HT1080 (cell line): ENCODE measurements at places on chromosomes 4 and X. TPM values are rescaled to one million over a fixed set of nuclear protein-coding genes. Genes with fewer than 3 reads are reported as not detected.

ITGB1BP2 gene
- 0.97 and 1.00 TPM in 2 replicates for total RNA-seq

- peak; percentile 32 for DNase-seq
These were observed 499.1 kb upstream of the EPHA5 start for GRCh38 chr4:66169341-66169740.

- DNase-seq, result no peak
These were observed 755.8 kb upstream of the LCORL start for GRCh38 chr4:18777190-18777930.

- DNase-seq, result no peak
These were observed 12.5 kb downstream of the ZBTB33 start for GRCh38 chrX:120262859-120263708.

DNA sequence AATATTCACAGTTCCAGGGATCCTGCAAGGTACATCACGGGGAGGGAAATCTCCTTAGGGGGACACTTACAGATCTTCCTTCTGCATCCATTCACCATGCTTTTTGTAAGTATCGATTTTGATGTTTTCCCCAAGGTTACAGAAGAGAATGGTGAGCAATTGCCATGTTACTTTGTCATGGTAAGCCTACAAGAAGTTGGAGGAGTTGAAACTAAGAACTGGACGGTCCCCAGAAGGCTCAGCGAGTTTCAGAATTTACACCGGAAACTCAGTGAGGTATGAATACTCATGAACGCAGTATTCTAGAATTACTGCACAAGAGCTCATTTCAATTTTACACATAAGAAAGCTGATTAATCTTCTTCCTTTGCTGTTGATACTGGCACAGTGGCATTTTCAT lies 53.9 kb downstream of the LRP2BP start:
- no peak for DNase-seq

- DNase-seq, result peak; percentile 10
These were observed 14.0 kb downstream of the RBMX start for GRCh38 chrX:136866337-136867095.

- DNase-seq, result no peak
These were observed 12.9 kb downstream of the DCK start for GRCh38 chr4:71006203-71006907.

DNA sequence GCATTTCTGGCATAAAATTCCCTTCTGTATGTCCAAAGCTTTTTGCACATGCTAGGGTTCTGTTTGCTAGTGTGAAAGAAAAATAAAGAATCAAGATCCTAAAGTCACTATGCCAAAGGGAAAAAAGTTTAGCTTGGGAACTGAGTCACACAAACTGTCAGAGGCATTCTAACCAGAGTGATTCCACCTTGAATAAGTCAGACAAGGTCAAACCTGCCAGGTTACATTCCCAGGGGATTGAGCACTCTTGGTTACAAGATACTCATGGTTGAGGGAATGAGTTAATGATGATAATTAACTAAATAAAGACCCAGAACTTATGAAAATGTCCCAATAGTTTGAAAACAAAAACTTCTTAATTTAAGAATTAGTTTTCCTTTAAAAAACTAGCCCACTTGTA lies 13.7 kb upstream of the UGT2B17 start:
- DNase-seq, result no peak
